ENCODE measurements at places on chromosomes 16 and 17.

GRCh38 chr16:4323845-4324488, 8.1 kb downstream of the GLIS2 start:
- peak; percentile 78 for DNase-seq

DNA sequence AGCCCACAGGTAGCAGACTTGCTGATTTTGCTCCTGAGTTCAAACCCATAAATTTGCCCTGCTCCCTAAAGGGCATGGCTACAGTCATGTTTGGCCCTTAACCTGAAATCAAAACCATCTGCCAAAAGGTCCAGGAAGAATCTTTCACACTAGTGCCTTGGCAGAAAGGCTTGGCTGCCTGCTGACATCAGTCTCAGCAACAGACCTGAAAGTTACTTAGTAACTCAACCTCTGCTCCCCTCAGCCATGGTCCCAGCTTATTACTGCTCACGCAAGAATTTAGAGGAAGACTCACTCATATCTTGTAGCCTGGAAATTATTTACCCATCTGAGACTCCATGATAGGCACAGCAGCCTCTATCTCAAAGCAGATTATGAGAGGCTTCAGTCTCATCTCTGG, 98.0 kb upstream of the KIF2B start:
- no peak for DNase-seq

DNA sequence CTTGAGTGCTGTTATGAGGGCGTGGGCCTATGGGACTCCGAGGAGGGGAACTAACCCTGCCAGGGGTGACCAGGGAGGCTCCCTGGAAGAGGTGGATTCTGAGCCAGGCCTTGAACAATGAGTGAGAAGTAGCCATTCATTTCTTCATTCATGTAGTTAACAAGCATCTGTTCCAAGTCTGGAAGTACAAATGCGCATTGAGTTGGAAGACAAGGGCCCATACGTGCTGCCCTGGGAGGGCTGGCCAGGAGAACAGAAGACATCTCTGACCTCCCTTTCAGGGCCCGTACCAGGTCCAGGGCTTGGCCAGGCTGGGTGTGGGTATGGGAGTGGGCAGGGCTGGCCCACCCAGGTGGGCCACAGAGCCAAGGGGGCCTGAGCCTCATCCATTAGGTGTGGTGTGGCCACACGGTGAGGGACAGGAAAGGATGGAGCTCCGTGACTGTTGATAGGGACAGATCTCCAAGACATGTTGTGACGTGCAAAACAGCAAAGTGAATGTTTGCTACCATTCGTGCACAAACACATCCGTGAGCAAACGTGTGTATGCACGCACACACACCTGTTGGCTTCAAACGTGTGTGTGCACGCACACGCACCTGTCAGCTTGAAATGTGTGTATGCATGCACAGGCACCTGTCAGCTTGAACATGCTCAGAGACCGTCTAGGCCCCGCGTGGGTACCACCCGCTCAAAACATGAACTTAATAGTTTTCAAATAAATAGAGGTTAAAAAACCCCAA, 46.8 kb downstream of the ZDHHC7 start:
- no peak for DNase-seq

DNA sequence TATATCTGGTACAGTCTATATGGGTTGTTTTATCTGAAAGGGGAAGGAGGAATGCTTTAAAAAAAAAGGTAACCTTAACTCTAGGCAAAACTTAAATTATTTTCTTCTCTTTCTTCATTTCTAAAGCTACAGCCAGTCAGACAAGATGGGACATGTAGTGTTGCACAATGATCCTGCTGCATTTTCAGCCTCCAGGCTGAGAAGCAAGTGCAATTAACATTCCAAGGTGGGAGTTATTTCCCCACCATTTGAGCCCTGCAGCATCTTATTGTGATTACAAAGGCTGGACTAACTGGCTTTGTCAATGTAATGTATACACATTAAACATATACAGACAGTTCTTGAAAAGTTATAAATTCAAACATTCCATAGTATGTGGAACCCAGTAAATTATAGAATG, 22.6 kb upstream of the NF1 start:
- peak; percentile 68 for DNase-seq

- no peak for DNase-seq
These were observed 772 bp upstream of the KIF22 start for GRCh38 chr16:29789775-29790182.

Measured in fibroblast of villous mesenchyme (primary cell).